ENCODE measurements at places on chromosomes 4 and X.

DNA sequence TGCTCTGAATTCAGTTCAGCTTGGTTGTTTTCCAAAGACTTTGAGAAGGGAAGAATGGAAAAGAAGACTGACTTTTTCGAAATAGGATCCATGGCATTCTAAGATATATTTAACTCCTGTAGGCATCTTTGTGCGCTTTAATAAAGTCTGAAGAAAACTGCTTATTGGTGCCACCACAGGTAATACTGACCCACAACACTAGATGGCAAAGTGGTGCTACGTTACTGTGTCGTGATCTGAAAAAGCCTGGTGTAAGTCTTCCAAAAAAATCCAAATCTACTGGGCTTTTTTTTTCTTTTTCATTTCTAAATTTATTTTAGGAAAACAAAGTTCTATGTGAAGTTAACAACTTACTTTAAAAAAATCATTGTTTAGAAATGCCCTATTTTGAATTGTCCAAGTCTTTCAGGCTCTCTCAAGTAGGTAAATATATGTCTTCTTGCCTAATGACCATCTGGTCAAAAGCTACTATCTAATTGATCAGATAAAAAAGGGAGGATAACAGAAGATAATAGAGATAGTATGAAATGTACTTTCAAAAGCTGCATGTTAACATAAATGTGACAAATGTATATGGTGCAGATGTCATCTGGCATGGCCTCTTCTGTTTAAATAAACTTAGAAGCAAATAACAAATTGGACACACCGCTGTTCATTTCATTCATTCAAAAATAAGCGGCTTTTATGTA, 47.0 kb upstream of the MID1IP1 start:
- no peak for DNase-seq

- no peak for DNase-seq
Observed at GRCh38 chrX:123909523-123909922, 49.7 kb downstream of the XIAP start.

GRCh38 chr4:182921608-182922007, 4.4 kb upstream of the DCTD start:
- no peak for DNase-seq

GRCh38 chr4:140028101-140028500, 125.9 kb downstream of the MAML3 start:
- DNase-seq = no peak

- DNase-seq = no peak
Observed at GRCh38 chrX:54446084-54446483, 5.9 kb downstream of the TSR2 start.

Data from DMS79 (cell line).